ENCODE measurements at places on chromosomes 3 and 15. TPM values are rescaled to one million over a fixed set of nuclear protein-coding genes. Genes with fewer than 3 reads are reported as not detected.

POTEB gene
- total RNA-seq, result not detected

FANCD2OS gene
- total RNA-seq, result not detected

TPM1 gene
- 283 TPM for total RNA-seq

GCNT3 gene
- total RNA-seq, result 17.5 TPM

NECTIN3 gene
- total RNA-seq, result 88.6 TPM

DNA sequence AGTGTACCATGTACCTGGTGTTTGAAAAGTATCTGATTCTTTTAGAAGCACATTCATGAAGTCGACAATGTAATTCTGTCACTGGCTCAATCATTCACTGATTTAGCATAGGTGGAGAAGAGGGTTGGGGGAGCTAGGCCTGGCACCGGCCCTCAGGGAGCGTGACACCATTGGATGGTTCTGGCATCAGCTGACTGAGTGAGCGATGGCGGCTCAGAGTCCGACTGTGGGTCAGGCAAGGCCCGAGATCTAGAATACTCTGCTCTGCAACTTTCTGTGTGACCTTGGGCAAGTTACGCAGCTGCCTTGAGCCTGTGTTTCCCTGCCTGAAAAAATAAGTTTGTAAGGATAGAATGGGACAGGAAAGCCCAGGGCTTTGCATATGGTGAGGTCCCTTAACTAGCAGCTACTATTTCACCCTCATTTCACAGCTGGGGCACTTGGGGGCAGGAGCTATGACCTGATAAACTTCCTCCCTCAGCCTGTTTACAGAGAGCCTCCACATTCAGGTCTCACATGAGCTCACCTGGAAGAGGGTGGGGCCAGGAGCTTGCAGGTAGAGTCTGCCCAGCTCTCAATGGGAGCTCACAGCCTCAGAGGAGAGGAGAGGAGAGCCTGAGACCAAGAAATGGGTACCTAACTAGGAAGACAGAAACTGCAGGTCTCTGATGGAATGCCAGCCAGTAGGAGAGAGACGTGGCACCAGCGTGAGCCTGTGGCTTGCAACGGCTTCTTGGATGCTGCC lies 153.7 kb upstream of the TLE3 start:
- no peak overlapping the region for H3K27ac ChIP-seq
- peaks cover 7% of the 10 kb centered on the region for H3K4me1 ChIP-seq
- H3K27me3 ChIP-seq, result no peaks in the 10 kb centered on the region
- DNase-seq, result peak; percentile 58
- no peak overlapping the region for H3K4me3 ChIP-seq

DNA sequence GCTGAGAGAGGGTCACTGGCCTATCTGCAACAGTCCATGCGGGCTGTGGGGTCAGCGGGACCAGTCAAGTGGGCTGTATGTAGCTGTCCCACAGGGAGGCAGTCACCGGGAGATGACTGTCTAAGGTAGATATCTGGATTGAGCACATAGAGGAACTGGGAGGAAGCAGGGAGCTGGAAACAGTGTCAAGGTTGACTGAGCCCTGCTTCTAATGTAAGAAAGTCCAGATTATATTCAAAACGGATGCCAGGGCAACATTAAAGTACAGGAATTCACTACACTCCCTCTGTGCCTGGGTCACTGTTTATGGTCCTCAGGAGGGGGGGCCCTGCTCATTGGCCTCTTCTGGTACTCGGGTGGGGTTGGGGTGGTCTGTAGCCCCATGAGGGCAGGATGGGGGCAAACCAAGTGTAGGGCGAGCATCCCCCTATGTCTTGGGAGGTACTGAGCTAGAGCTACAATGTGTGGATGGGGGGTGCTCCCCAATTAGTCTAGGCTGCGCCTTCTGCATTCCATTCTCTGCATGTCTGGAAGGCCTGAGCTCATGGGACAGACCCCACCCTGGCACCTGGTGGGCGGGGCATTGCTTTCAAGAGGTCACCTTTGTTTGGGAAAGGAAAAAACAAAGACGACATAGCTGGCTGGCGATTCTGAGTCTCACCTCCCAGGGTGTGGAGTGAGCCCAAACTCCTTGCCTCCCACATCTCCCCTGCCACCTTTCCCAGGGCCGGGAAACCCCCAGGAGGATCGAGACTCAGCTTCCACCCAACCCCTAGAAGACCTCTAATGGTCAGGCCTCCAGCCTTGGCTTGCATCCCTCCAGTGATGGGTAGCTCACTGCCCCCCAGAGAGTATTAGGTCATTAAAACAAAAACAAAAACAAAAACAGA lies 45.1 kb upstream of the C15orf39 start:
- H3K4me3 ChIP-seq, result no peak overlapping the region
- H3K27me3 ChIP-seq, result no peaks in the 10 kb centered on the region
- H3K4me1 ChIP-seq, result peaks cover 18% of the 10 kb centered on the region
- no peak overlapping the region for H3K27ac ChIP-seq
- no peak for DNase-seq

DNA sequence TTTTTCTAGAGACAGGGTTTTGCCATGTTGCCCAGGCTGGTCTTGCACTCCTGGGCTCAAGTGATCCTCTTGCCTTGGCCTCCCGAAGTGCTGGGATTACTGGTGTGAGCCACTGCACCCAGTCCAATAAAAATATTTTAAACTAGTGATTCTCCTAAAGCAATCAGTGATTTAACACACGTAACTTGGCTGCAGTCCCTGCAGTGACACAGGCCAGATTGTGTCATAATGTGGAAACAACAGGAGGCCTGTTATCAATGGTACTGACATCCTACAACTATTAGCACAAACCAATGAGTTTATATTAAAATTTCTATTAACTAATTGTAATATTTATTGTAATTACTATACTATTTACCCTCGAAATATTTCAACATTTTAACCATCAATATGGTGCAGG lies 1.6 kb upstream of the SEC61A1 start:
- no peaks in the 10 kb centered on the region for H3K36me3 ChIP-seq
- H3K27ac ChIP-seq, result no peak overlapping the region
- H3K27me3 ChIP-seq, result no peaks in the 10 kb centered on the region

GRCh38 chr3:39097716-39098472 lies 9.5 kb downstream of the GORASP1 start:
- H3K27ac ChIP-seq, result no peak overlapping the region
- H3K4me1 ChIP-seq, result no peaks in the 10 kb centered on the region
- H3K27me3 ChIP-seq, result no peaks in the 10 kb centered on the region
- no peaks in the 10 kb centered on the region for H3K36me3 ChIP-seq

DNA sequence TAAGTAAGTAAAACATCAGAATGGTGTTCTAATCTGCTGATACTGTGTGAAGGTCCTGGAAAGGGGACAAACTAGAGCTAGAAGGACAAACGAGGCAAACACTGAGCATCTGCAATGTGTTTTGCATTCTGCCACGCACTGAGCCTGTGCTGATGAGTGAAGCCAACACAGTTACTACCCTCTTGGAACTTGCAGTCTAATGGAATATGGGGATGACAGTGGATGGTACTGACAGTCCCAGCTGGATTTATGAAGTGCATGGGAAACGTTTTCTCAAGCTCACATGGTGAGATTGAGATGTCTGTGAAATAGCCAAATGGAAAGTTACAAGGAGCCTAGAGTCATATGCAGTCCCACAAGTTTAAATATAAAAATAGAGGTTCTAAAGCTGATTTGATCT lies 86.6 kb downstream of the FOXB1 start:
- DNase-seq, result no peak
- no peak overlapping the region for H3K4me3 ChIP-seq
- H3K27me3 ChIP-seq, result peaks cover 16% of the 10 kb centered on the region
- no peaks in the 10 kb centered on the region for H3K36me3 ChIP-seq
- H3K27ac ChIP-seq, result peak overlapping the region; percentile 2
- H3K4me1 ChIP-seq, result peaks cover 4% of the 10 kb centered on the region

DNA sequence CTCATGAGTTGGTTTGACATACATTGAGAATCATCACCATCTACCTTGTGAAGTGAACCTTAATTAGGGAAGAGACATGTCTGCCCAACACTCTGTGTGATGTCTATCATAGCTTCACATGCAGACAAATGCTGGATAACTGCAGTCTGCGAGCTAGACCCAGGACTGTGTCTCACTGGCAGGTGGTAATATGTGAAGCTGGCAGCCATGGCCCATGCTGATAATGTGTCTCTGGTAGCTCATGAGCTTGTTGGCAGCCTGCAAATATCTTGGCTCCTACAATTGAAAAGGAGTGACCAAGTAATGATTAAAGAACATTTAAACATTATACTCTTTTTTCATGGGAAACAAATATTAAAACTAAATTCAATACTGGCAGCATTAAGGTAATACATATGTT lies 234.8 kb downstream of the CHST2 start:
- no peak overlapping the region for H3K4me3 ChIP-seq
- no peak for DNase-seq

GRCh38 chr3:142272200-142272891 lies 47.0 kb upstream of the GK5 start:
- H3K27ac ChIP-seq, result no peak overlapping the region
- no peaks in the 10 kb centered on the region for H3K36me3 ChIP-seq
- H3K27me3 ChIP-seq, result no peaks in the 10 kb centered on the region

GRCh38 chr15:41572866-41573265 lies 13.9 kb downstream of the TYRO3 start:
- peaks cover 18% of the 10 kb centered on the region for H3K4me1 ChIP-seq
- H3K27ac ChIP-seq, result no peak overlapping the region
- no peaks in the 10 kb centered on the region for H3K27me3 ChIP-seq
- no peaks in the 10 kb centered on the region for H3K36me3 ChIP-seq
- H3K4me3 ChIP-seq, result no peak overlapping the region
- DNase-seq, result no peak

DNA sequence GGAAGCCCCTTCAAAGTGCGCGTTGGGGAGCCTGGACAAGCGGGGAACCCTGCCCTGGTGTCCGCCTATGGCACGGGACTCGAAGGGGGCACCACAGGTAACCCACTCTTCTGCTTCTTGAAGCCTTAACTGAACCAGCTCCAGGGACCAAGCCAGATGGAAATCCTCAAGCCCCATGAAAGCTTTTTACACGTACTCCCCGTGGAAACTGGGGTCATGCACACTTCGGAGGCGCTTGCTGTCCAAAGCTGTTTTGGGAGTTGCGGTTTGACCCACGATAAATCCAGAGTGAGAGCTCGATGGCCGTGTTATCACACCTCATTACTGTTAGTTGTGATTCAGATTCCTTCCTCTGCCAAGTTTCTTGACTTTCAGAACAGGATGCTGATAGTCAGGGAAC lies 47.5 kb downstream of the DNASE1L3 start:
- peaks cover 8% of the 10 kb centered on the region for H3K36me3 ChIP-seq
- no peak overlapping the region for H3K4me3 ChIP-seq
- peaks cover 17% of the 10 kb centered on the region for H3K4me1 ChIP-seq

DNA sequence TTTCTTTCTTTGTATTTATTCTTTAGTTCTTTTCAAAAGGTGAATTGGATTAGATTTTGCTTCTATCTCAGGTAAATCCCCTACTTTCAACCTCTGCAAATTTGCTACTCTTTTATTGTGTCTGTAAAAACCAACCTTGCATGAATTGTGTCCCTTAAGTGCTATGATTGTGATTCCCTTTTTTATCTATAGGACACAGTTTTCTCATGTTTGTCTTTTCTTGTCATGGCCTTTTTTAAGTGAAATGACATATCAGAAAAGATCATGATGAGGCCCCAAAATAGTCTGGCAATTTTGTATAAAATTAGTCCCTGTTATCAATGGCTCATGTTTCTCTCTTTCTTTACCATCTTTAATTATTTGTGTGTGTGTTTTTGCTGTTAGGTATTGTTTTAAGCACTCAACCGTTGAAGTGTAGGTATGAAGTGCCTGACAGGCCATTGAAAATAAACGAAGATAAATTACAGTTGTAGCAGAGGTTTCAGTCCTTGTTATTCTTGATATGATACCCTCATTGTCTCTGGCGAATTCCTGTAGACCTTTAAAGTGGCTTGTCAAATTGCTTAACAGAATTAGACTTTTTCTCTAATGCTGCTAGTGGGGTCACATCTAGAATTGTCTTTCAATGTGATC lies 184.3 kb downstream of the UBE2E2 start:
- no peak for DNase-seq
- H3K27me3 ChIP-seq, result no peaks in the 10 kb centered on the region

DNA sequence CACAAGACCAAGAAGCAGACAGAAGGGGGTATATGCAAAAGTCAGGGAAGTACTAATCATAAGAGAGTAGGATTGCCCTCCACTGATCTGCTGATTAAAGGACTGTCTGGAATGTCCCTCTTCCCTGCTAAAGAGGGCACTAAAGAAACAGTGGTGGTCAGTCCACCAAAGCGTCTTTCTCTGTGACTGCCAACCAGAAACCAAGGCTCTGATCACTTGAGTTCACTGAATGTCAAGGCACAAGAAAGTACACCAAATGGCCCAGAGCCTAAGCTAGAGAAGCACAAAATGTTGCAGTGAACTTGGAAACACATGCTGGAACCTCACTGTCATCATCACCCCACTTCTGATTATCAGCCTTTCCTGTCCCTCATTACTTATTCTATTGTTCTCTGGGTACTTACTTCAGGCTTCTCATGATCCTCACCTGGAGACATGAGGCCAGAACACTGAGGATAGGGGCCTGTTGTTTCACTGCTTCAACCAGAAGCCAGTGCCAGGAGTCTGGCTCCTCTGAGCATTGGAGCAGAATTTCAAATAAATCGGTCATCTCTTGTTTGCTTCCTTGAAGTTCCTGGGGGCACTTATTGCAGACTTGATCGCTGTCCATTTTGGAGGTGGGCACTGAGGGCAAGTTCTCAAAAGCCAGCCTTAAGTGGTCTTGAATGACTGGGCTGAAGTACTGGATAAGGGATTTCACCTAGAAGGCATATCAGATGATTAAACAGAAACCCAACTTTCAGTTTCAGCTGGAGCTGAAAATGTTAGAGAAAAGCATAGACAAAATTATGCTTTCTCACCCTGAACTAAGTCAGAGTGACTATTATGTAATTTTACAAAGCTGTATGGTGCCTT lies 58.9 kb downstream of the EIF3J start:
- no peaks in the 10 kb centered on the region for H3K4me1 ChIP-seq
- H3K27me3 ChIP-seq, result no peaks in the 10 kb centered on the region
- no peak for DNase-seq
- H3K27ac ChIP-seq, result no peak overlapping the region
- H3K36me3 ChIP-seq, result no peaks in the 10 kb centered on the region

- no peak overlapping the region for H3K27ac ChIP-seq
- no peaks in the 10 kb centered on the region for H3K27me3 ChIP-seq
- no peaks in the 10 kb centered on the region for H3K36me3 ChIP-seq
- no peak for DNase-seq
- no peaks in the 10 kb centered on the region for H3K4me1 ChIP-seq
Observed at GRCh38 chr15:98976500-98976899, 31.1 kb downstream of the PGPEP1L start.

DNA sequence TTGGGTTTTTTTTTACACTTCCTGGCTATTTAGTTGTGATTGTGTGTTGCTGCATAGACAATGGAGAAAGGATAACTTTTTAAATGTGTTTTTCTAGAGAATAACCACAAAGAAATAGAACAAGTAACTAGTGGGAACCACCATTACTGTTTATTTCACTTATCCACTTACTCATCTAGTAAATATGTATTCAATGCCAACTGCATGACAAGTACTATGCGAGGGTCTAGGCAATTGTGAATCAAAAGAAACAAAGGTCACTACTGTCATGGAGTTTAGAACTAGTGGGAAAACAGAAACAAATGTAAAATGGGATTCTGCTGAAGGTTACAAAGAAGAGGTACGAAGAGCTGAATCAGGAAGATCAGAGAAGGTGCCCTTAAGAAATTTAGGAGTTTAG lies 600.9 kb upstream of the ROBO2 start:
- no peaks in the 10 kb centered on the region for H3K36me3 ChIP-seq
- H3K4me3 ChIP-seq, result no peak overlapping the region
- H3K27me3 ChIP-seq, result no peaks in the 10 kb centered on the region

GRCh38 chr3:158762701-158763100 lies 30.4 kb upstream of the RARRES1 start:
- no peak for DNase-seq
- H3K4me3 ChIP-seq, result no peak overlapping the region
- no peaks in the 10 kb centered on the region for H3K36me3 ChIP-seq
- H3K4me1 ChIP-seq, result peaks cover 2% of the 10 kb centered on the region
- H3K27me3 ChIP-seq, result no peaks in the 10 kb centered on the region

Measured in hepatocyte (in vitro differentiated cells).